ENCODE measurements at places on chromosomes 3 and 15.

DNA sequence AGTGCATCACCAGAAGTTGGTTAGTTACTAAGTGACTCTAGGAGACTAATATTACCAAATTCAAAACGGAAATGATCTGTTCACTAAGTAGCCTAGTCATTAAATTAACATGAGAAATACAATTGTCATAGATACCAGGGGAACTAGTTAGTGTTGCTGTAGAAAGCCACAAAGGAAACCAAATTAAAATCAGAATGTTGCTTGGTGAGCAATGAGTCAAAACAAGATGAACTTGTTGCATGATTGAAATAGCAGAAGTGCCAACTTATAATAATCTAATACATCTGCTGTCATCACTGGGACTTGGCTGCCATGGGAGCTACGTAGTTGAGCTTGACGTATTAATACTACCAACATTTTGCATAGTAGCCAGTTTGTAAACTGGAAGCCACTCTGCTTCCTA is 458.1 kb downstream of the DIPK2A start:
- DNase-seq: no peak

GRCh38 chr3:143835312-143835711 is 13.0 kb downstream of the SLC9A9 start:
- DNase-seq: no peak

DNA sequence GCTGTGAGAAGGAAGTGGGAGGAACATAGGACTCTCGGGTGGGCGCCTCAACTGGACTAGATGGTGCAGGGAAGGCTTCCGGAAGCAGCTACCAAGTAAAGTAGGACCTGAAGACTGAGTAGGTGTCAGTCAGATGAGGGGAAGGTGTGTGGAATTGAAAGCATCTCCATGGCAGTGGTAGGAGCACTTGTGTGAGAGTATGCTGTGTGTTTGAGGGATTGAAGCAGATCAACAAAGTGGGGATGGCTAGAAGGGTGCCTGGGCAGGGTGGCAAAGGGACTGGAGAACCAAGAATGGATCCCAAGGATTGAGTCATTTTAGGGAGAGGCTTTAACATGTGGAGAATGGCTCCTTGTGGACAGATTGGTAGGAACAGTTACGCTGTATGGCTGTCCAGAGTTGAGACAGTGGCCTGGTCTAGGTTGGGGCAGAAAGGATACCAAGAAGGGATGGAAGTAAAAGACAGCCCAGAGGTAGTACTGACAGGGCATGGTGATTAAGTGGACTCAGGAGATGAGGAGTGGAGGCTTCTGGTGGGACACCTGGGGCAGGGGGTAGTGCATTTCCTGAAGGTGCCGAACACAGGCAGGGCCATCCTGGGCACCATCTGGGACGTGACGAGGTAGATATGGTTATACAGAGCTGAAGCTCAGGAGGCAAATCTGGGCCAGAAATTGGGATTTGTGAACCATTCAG is 1.5 kb downstream of the UQCC5 start:
- DNase-seq: no peak

GRCh38 chr15:41950127-41950483 is 22.3 kb downstream of the EHD4 start:
- no peak for DNase-seq

- DNase-seq: peak; percentile 83
Measured at GRCh38 chr3:71728632-71729342, 3.6 kb upstream of the EIF4E3 start.

GRCh38 chr3:155572085-155572484 is 172.8 kb downstream of the PLCH1 start:
- DNase-seq: no peak

- no peak for DNase-seq
Measured at GRCh38 chr3:66403323-66403990, 97.4 kb downstream of the LRIG1 start.

GRCh38 chr15:88465633-88466224 is 1.5 kb downstream of the MRPL46 start:
- no peak for DNase-seq

- DNase-seq: no peak
Measured at GRCh38 chr3:164732166-164732565, 346.1 kb downstream of the SI start.

- no peak for DNase-seq
Measured at GRCh38 chr3:64063207-64063982, 40.1 kb upstream of the PSMD6 start.

GRCh38 chr3:157913741-157914150 is 192.5 kb downstream of the SHOX2 start:
- peak; percentile 30 for DNase-seq

DNA sequence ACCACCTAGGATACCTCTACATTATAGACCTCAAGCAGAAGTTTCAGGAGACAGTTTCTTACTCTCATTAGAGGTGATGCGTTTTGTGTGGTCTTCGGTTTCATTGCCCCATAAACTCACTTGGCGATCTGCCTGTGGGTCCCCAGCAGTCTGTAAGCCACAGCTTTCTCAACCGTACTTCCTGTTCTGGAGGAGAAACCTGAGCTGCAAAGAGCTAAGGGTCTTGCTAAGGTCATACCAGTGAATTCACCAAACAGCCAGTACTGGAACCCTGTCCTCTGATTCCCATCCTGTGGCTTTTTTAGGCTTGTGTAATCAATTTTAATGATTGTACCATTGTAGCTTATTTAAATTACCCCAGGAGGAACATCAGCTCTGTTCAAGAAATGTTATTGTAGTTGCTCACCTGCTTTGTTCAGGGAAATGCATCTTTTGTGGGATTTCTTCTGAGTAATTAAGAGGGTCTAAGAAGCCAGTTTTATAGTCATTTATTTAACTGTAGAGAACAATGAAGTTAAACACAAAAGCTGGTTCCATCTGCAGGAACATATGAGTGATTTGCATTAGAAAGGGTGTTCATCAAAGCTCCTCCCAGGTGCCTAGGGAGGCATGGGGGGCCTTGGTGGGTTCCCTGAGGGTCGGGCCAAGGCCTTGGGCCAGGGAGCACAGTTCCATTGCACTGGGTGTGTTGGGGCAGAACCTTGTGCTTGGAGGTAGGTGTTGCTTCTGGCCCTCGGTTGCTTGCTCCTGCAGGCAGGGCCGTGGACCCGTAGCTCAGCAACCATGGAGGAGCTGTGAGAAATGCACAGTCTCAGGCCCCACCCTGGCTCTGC is 69.6 kb downstream of the APBA2 start:
- DNase-seq: peak; percentile 33

DNA sequence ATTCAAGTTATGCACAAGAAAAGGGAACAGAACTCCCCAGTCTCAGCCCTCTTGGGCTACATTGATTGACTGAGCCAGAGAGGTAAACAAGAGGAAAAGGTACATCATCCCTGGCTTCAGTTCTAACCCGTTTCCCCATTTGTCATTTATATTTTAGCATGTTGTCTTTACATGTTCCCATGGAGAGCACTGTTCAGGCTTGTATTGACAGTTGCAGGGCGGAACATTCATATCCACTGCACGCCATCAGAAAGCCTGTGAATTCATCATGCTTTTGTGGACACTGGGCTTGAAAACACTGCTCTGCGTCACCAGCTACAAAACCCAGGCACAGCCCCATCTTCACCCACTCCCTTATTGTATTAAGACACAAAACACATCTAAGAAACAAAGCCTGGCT is 240.9 kb upstream of the EIF1B start:
- no peak for DNase-seq

- DNase-seq: no peak
Measured at GRCh38 chr15:81297147-81297572, 26.8 kb downstream of the STARD5 start.

All from eye (tissue), 1 donor.